ENCODE measurements at places on chromosomes 7 and 10.

GRCh38 chr10:59240582-59241183 is 64.2 kb downstream of the PHYHIPL start:
- peak; percentile 63 for DNase-seq

DNA sequence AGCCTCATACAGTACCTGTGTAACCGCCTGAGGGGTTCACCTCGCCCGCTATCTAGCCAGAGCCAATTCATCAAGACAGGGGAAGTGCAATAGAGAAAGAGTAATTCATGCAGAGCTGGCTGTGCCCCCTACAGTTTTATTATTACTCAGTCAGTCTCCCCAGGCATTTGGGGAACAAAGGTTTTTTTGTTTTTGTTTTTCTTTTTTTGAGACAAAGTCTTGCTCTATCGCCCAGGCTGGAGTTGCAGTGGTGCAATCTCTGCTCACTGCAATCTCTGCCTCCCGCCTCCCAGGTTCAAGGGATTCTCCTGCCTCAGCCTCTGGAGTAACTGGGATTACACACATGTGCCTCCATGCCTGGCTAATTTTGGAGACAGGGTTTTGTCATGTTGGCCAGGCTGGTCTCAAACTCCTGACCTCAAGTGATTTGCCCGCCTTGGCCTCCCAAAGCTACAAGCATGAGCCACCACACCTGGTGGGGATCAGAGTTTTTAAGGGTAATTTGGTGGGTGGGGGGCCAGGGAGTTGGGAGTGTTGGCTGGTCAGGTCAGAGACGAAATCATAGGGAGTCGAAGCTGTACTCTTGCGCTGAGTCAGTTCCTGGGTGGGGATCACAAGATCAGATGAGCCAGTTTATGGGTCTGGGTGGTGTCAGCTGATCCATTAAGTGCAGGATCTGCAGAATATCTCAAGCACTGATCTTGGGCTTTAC is 116.5 kb downstream of the MARCHF5 start:
- no peak for DNase-seq

GRCh38 chr10:128866551-128866950 is 600.5 kb upstream of the MGMT start:
- DNase-seq: no peak

DNA sequence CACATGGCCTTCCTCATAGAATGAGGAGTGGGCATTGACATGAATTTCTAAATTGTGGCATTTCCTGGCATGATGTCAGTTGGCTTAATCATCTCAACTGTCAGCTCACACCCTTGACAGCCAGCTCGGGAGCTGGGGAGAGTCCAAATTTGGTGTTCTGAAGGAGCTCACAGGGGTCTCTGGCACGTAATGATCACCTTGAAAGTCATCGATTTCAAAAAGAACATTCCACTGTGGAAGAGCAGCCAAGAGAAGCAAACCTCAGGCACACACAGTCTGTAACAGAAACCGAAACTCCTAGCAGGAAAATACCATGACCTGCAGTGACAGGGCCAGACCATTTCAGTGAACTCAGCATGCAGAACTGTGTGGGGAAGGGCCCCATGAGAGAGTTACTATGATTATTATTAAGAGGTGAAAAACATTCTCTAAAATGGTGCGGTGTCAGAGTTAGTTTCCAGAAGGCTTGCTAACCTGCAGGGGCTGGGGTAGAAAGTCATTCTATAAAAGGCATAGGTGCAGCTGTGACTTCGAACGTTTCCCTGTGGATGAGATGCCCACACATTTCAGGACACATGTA is 26.4 kb upstream of the KLF6 start:
- DNase-seq: no peak
